Adrenal gland (tissue), 19 donors: ENCODE measurements at places on chromosomes 13 and 19. TPM values are rescaled to one million over a fixed set of nuclear protein-coding genes. Genes with fewer than 3 reads are reported as not detected.

DNA sequence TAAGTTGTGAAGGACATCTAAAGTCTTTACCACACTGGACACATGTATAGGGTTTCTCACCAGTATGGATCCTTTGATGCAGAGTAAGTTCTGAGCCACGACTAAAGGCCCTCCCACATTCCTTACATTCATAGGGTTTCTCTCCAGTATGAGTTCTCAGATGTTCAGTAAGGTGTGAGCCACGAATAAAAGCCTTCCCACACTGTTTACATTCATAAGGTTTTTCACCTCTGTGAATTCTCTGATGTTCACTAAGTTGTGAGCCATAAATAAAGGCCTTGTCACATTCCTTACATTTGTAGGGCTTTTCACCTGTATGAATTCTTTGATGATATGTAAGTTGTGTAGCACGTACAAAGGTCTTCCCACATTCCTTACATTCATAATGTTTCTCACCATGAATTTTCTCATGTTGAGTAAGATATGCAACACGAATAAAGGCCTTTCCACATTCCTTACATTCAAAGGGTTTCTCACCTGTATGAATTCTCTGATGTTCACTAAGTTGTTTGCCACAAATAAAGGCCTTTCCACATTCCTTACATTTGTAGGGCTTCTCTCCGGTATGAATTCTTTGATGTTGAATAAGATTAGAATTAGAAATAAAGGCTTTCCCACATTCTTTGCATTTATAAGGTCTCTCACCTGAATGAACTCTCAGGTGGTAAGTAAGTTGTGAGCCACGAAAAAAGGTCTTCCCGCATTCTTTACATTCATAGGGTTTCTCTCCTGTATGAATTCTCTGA lies 29.8 kb downstream of the ZNF571 start:
- DNase-seq = no peak
- H3K4me1 ChIP-seq = no peaks in the 10 kb centered on the region
- no peaks in the 10 kb centered on the region for H3K36me3 ChIP-seq
- no peaks in the 10 kb centered on the region for H3K27me3 ChIP-seq

DNA sequence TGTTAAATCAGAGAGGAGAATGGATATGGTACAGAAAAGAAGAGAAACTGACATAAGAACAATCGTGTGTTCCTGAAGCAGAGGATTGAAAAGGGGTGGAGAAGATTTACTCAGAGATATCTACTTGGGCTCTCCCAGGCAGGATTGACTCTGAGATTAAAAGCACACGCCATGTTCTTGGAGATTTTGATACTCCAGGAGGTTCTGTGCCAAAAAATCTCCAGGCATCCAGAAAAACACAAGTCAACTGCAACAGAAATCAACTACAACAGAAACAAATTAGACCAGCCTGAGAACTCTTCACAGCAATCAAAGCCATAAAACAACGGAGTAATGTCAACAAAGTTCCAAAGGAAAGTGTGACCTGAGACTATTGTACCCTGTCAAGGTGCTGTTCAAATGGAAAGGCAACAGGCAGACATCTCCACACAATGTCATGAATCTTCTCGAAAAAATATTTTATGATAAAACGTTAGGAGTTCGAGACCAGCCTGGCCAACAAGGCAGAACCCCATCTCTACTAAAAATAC lies 104.2 kb downstream of the UBL3 start:
- H3K36me3 ChIP-seq = no peaks in the 10 kb centered on the region
- no peaks in the 10 kb centered on the region for H3K27me3 ChIP-seq
- H3K27ac ChIP-seq = no peak overlapping the region
- no peak for DNase-seq

Gene C19orf44
- total RNA-seq = 9.3 TPM

Gene PRKCG
- not detected for total RNA-seq
